ENCODE measurements at places on chromosomes 2 and 18. TPM values are rescaled to one million over a fixed set of nuclear protein-coding genes. Genes with fewer than 3 reads are reported as not detected.
A peak's percentile ranks its signal among the peaks of the same experiment; 100 is the strongest.

RASGRP3 gene
- 4.9 TPM for total RNA-seq

NXPH2 gene
- not detected for total RNA-seq

ZNF804A gene
- 1.0 TPM for total RNA-seq

CERKL gene
- total RNA-seq, result not detected

STEAP3 gene
- total RNA-seq, result 18.3 TPM

NYAP2 gene
- total RNA-seq, result not detected

GRB14 gene
- total RNA-seq, result 8.4 TPM

TWIST2 gene
- 72.7 TPM for total RNA-seq

UGT1A5 gene
- total RNA-seq, result 3.2 TPM

DNA sequence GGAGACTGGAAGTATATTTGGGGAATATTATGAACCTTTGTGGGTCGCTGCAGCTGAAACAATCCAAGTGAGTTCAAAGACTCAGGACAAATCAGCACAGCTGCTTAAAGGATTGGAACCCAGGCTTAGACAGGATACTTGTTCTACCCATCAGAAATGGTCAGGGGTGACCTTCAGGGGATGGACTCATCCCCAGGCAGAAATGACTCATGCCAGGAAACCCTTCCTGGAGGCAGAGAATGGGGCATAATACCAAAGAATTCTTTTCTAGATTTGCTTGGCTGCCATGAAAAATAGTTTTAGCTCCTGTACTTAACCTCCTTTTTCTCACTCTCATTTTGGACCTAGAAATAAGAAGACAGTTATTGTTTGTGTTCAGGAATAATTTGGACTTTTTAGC, 425.5 kb downstream of the TSN start:
- no peak overlapping the region for H3K4me3 ChIP-seq
- DNase-seq, result no peak
- no peak overlapping the region for H3K27ac ChIP-seq
- no peaks in the 10 kb centered on the region for H3K36me3 ChIP-seq

- H3K36me3 ChIP-seq, result no peaks in the 10 kb centered on the region
- H3K27me3 ChIP-seq, result no peaks in the 10 kb centered on the region
- no peak for DNase-seq
- no peak overlapping the region for H3K4me3 ChIP-seq
Observed at GRCh38 chr2:37619959-37620300, 51.5 kb downstream of the CDC42EP3 start.

DNA sequence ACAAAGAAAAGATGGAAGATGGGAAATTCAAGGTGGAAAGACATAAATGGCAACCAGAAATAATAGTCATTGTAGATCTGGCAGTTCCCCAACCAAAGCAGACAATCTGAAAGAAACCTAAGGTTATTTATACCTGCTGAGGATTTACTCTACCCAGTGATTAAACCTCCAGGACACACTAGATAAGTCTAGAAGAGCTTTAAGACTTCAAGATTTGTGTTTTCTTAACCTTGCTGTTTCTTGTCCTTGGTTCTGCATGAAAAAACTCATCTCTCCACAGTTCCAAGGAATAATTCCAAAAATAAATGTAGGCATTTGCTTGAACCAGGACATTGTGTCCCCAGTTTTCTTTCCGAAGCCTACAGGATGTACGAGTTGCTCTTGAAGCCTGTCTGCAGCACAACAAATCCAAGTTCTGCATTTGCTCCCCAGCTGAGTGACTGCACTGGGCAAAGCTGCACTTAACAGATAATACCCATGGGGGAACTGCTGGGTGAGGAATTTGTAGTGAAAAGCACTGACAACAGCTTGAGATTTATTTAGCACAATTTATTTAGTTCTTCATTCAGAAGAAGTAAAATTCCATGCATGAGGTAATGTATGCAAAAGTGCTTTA, 19.8 kb downstream of the DTNA start:
- no peaks in the 10 kb centered on the region for H3K27me3 ChIP-seq
- H3K4me1 ChIP-seq, result peaks cover 5% of the 10 kb centered on the region
- no peaks in the 10 kb centered on the region for H3K36me3 ChIP-seq
- H3K4me3 ChIP-seq, result no peak overlapping the region

- H3K36me3 ChIP-seq, result no peaks in the 10 kb centered on the region
- H3K27me3 ChIP-seq, result no peaks in the 10 kb centered on the region
- no peaks in the 10 kb centered on the region for H3K4me1 ChIP-seq
Observed at GRCh38 chr2:239940861-239941570, 84.1 kb downstream of the NDUFA10 start.

GRCh38 chr18:50695431-50696176, 124.2 kb downstream of the MRO start:
- H3K27me3 ChIP-seq, result no peaks in the 10 kb centered on the region
- H3K27ac ChIP-seq, result no peak overlapping the region
- no peaks in the 10 kb centered on the region for H3K4me1 ChIP-seq
- DNase-seq, result peak; percentile 6
- H3K4me3 ChIP-seq, result no peak overlapping the region

- H3K36me3 ChIP-seq, result no peaks in the 10 kb centered on the region
- no peak overlapping the region for H3K27ac ChIP-seq
- H3K4me1 ChIP-seq, result no peaks in the 10 kb centered on the region
Observed at GRCh38 chr2:213627835-213628460, 343.7 kb downstream of the SPAG16 start.

DNA sequence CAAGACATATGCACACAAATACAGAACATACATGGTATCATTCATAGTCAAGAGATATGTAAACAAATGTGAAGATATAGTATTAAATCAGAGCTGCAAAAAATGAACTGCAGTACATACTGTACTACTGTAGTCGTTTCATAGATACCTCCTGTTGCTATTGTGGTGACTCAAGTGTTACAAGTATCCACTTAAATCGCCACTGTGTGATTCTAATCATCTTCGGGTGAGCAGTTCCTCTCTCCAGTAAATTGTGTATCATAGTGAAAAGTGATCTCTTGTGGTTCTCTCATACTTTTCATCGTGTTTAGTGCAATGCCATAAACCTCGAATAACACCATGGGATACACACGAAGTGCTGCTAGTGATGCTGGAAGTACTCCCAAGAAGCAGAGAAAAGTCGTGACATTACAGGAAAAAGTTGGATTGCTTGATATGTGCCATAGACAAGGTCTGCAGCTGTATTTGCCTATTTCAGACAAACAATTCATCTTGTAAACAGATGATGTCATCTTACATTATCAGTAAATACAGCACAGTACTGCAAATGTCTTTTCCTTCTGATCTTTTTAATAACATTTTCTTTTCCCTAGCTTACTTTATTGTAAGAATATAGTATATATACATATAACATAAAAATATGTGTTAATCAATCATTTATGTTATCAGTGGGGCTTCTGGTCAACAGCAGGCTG, 222.2 kb downstream of the BCL11A start:
- no peak overlapping the region for H3K27ac ChIP-seq
- H3K4me3 ChIP-seq, result no peak overlapping the region
- no peaks in the 10 kb centered on the region for H3K27me3 ChIP-seq
- DNase-seq, result no peak
- no peaks in the 10 kb centered on the region for H3K36me3 ChIP-seq

GRCh38 chr2:180763263-180763989, 217.0 kb upstream of the UBE2E3 start:
- no peak for DNase-seq
- no peaks in the 10 kb centered on the region for H3K4me1 ChIP-seq
- no peaks in the 10 kb centered on the region for H3K27me3 ChIP-seq
- no peak overlapping the region for H3K4me3 ChIP-seq
- H3K27ac ChIP-seq, result no peak overlapping the region

- peaks cover 2% of the 10 kb centered on the region for H3K36me3 ChIP-seq
- H3K27me3 ChIP-seq, result no peaks in the 10 kb centered on the region
- DNase-seq, result no peak
- peaks cover 3% of the 10 kb centered on the region for H3K4me1 ChIP-seq
- H3K27ac ChIP-seq, result no peak overlapping the region
- no peak overlapping the region for H3K4me3 ChIP-seq
Observed at GRCh38 chr2:8872821-8873432, 35.5 kb upstream of the KIDINS220 start.

- no peak overlapping the region for H3K27ac ChIP-seq
- no peaks in the 10 kb centered on the region for H3K27me3 ChIP-seq
- peaks cover 8% of the 10 kb centered on the region for H3K4me1 ChIP-seq
- H3K4me3 ChIP-seq, result no peak overlapping the region
Observed at GRCh38 chr2:207796585-207797350, 27.1 kb upstream of the FZD5 start.

- no peaks in the 10 kb centered on the region for H3K27me3 ChIP-seq
- H3K4me1 ChIP-seq, result peaks cover 6% of the 10 kb centered on the region
- no peak overlapping the region for H3K27ac ChIP-seq
- H3K36me3 ChIP-seq, result no peaks in the 10 kb centered on the region
- DNase-seq, result no peak
Observed at GRCh38 chr2:134284119-134284670, 30.3 kb downstream of the MGAT5 start.

DNA sequence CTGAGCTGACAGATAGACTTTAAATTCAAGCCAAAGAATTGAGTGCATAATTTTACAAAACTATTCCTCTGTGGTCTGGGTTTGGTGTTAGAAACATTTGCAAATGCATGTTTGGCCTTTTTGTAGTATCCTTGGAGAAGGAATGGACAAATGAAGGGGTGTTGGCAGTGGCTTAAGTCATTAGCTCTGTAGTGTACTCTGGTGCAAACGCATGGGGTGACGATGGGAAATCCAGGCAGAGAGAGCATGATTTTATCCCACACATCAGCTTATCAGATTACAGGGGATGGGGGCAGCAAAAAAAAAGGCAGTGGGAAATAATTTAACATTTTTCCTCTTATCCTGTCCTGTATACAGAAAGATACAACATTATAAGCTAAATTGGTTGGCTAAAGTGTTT, 320.6 kb downstream of the ZNF516 start:
- no peak overlapping the region for H3K4me3 ChIP-seq
- no peak overlapping the region for H3K27ac ChIP-seq
- H3K4me1 ChIP-seq, result no peaks in the 10 kb centered on the region
- no peak for DNase-seq
- no peaks in the 10 kb centered on the region for H3K27me3 ChIP-seq

GRCh38 chr18:34921811-34922385, 119.3 kb upstream of the MAPRE2 start:
- DNase-seq, result no peak
- no peak overlapping the region for H3K27ac ChIP-seq
- no peaks in the 10 kb centered on the region for H3K4me1 ChIP-seq
- no peak overlapping the region for H3K4me3 ChIP-seq
- no peaks in the 10 kb centered on the region for H3K36me3 ChIP-seq

GRCh38 chr2:78890935-78891334, 134.6 kb upstream of the REG3G start:
- no peak overlapping the region for H3K4me3 ChIP-seq
- no peak for DNase-seq

DNA sequence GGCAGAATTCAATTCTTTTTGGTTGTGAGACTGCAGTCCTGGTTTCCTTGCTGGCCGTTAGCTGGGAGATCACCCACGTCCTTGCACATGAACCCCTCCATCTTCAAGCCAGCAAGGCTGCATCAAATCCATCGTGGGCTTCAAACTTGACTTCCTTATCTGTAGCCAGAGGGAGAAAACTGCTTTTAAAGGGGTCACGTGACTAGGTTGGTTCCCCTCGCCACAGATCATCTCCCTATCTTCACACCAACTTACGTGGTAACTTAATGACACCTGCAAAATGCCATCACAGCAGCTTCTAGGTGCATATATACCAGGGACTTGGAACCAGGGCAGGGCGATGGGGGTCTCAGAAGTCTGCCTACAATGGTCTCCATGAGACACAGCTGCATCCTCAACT, 169.5 kb downstream of the MTCL1 start:
- H3K4me1 ChIP-seq, result no peaks in the 10 kb centered on the region
- H3K4me3 ChIP-seq, result no peak overlapping the region
- peaks cover 6% of the 10 kb centered on the region for H3K27me3 ChIP-seq
- no peaks in the 10 kb centered on the region for H3K36me3 ChIP-seq
- no peak for DNase-seq

DNA sequence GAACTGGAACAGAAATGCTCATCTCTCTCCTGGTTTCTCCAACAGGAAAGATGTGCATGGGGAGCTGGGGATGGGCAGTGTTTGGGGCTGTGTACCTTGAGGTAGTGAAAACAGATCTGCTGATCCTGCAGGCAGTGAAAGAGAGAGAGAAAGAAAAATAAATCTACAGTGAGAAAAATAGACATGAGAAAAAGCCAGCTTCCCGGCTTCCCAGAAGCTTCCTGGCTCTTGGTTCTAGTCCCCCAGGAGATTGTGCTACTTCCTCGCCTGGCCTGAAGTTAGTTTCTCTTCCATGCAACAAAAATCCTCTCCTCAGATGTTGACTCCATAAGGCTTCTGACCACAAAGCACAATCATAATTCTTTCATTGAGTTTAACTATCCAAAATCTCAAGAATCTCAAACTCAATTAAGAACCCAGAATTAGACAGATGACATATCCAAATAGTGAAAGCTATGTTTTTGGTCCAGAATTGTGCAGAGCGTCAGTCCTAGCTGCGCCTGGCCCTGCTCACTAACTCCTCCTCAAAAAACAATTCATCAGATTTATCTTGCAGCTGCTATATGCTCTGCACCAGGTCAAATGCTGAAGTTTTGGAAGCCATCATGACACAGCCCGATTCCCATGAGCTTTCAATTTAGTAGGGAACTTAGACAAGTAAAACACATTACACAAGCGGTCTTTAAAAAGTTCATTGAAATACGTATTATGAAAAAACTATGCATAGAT, 20.1 kb upstream of the NAB1 start:
- peaks cover 19% of the 10 kb centered on the region for H3K4me1 ChIP-seq
- no peaks in the 10 kb centered on the region for H3K36me3 ChIP-seq
- no peak for DNase-seq
- no peaks in the 10 kb centered on the region for H3K27me3 ChIP-seq
- peak overlapping the region; percentile 49 for H3K4me3 ChIP-seq
- no peak overlapping the region for H3K27ac ChIP-seq

DNA sequence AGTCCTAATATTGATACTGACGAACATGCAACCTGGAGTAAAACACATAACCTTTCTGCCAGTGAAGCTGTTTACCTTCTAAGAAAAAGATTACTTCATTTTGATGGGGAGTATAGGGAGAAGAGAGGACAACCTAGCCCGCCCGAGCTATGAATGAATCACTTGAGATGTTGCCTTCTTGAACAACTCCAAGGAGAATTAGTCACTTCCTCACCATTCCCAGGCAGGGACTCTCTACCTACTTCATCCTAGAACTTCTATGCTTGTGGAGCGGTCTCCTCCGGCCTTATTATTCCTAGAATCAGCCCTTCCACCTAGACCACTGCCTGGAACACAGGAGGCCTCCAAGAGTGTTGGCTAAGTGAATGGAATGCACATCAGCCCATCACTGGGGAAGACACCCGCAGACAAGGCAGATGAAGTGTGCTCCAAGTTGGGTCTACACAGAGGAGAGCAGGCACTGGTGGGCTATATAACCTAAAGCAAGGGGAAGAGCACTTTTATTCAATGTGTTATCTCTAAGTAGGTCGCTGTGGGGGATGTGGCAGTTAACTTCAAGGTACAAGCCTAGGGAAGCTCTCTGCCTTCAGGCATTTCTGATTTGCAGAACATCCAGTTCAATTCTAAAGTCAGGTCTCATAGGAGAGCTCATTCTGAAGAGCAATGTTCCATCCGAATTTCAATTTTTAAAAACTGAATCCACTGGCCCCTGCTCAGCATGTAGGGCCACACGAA, 57.4 kb downstream of the STK39 start:
- peaks cover 30% of the 10 kb centered on the region for H3K4me1 ChIP-seq
- no peak for DNase-seq
- H3K27ac ChIP-seq, result no peak overlapping the region
- no peaks in the 10 kb centered on the region for H3K36me3 ChIP-seq

Measured in suprapubic skin (tissue), 4 donors.